Fibroblast of upper back skin (primary cell): ENCODE measurements at places on chromosomes 3 and 15.

DNA sequence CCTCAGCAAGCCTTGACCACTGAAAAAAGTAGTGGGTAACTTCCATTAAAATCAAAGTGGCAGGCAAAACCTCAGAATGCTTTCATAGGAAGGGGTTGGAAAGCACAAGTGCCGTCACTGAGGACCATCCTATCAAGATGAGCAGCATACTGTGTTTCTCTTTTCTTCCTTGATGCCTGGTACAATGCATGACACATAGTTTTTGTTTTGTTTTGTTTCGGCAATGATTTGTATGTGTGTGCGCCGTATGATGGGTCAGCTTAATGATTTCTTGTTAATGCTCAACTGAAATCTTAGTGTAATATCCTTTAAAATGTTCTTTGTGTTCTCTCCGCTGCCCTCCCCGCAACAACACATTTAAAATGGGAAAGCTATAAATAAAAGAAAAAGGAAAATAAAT lies 476.4 kb upstream of the KCNMB2 start:
- DNase-seq: no peak

- DNase-seq: peak; percentile 19
Measured at GRCh38 chr3:36596419-36596818, 167.9 kb downstream of the DCLK3 start.

- DNase-seq: no peak
Measured at GRCh38 chr3:44013967-44014366, 227.7 kb upstream of the TOPAZ1 start.

- peak; percentile 6 for DNase-seq
Measured at GRCh38 chr15:60228101-60228500, 169.7 kb downstream of the ANXA2 start.

GRCh38 chr15:94033014-94033682 lies 198.2 kb upstream of the MCTP2 start:
- no peak for DNase-seq

GRCh38 chr3:146493761-146494160 lies 24.4 kb upstream of the PLSCR2 start:
- DNase-seq: peak; percentile 62

DNA sequence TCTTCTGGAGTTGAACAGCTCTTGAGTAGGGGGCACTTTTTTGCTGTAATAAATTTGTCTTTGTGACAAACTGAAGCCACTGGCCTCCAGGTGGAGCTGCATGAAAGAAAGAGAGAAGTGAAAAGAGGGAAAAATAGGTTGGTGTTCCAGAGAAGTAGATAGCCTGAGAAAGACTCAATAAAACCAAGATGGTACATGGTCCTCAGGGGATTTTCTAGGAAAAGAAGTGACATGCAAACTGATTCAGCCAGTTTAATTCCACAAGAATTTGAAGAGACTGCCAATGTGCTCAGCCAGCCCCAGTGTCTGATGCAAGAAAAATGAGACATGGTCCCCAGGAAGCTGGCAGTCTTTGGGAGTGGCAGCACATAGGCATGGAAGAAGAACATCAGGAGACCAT lies 152.7 kb downstream of the CD47 start:
- DNase-seq: peak; percentile 56

GRCh38 chr3:48926425-48927392 lies 8.1 kb downstream of the ARIH2 start:
- no peak for DNase-seq

GRCh38 chr3:110791995-110792686 lies 279.5 kb upstream of the NECTIN3 start:
- no peak for DNase-seq

- peak; percentile 77 for DNase-seq
Measured at GRCh38 chr15:64232400-64232799, 69.6 kb upstream of the PPIB start.

DNA sequence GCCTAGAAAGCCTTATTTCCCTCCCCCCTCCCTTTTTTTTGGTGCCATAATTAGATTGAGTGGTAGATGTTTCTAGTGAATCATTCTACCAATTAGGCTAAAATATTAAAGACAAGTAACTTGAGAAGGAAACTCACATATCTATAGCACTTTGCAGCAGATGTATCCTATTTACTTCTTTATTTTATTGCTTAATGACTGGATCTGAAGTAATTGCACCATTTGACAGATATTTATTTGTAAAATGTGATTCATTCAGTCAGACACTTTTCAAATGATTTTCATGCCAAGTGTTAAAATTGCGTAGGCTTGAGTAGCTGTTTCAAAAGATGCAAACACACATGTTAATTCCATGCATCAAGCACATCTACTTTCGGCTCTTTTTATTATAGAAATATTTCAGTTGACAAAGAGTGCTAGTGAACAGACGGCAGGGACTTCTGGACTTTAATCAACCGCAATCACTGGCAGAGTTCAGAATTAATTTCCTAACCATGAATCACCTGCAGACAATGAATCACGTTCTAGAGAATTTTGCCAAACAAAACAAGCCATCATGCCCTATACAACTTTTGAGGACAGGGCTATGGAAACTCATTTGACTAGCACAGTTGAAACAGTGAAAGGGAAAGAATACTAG lies 636.8 kb downstream of the MECOM start:
- DNase-seq: peak; percentile 91

GRCh38 chr3:51445544-51446280 lies 54.1 kb downstream of the DCAF1 start:
- DNase-seq: no peak

DNA sequence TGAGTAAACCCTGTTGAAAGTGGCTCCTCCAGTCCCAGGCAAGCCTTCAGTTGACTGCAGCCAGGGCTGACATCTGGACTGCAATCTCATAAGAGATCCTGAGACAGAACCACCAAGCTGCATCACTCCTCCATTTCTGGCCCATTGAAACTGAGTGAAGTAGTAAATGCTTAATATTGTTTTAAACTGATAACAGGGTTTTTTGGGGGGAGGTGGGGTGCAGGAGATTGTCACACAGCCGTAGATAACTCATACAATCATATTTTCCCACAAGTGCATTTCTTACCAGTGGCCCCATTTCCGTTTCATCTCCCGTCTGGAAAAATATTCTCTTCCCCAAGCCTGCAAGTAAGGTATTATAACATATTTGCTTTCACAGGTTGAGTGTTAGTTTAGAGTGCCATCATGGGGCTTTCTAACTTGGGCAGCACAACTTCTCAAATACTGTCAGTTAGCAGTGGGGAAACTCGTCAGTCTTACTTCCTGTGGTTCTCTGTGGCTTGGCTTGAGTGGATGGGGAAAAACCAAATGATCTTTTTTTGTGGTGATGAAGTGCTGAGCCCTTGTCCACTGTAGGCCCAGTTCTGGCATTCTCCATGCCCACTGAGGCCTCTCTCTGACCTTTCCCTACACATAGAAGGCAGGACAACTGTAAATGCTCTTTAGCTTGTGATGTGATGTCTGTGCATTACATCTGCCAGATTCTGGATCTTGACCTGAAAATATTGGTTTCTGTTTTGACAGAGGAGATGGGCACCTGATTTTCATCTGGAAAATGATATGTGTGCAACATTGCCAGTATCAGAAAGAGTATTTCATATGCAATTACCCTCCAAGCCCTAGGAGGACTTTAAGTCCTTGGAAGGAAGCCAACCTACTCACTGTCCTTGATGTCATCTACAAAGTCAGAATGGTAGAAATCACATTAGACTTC lies 90.1 kb upstream of the BHLHE40 start:
- DNase-seq: peak; percentile 13

DNA sequence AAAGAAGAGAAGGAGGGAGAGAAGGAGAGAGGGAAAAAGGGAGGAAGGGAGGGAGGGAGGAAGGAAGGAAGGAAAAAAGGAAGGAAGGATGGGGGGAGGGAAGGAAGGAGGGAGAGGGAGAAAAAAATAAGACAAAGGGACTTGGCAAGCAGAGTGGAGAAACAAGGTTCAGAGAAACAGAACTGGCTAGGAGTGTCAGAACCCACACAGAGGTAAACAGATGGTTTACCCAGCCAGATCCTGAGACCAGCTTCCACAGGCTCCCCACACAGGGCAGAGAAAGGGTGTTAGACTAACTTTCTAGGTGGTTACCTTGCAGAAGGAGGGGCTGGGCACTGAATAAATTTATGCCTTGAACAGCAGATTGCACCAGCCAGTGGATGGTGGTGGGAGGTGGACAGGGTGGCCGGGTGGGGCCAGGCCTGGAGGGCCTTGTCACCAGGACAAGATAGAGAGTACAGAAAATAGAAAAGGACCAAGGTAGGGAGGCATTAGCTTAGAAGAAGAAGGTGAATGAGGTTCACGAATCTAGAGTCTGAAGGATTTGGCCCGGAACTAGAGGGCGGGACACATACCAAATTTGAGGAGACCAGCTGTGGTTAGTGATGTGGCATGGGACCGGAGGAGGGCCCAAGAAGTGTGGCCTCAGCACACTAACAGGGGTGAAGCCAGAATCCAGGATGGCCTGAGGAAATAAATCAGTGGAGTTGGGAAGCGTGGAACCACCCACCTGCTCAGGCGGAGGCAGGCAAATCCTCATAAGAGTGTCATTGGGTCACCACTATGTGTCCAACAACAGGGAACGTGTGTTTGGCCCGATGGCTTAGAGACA lies 1.2 kb upstream of the TM4SF1 start:
- no peak for DNase-seq

- no peak for DNase-seq
Measured at GRCh38 chr3:15428539-15428938, 1.1 kb downstream of the EAF1 start.

GRCh38 chr3:162082516-162082915 lies 585.9 kb downstream of the OTOL1 start:
- DNase-seq: no peak

- no peak for DNase-seq
Measured at GRCh38 chr3:197088370-197088769, 58.8 kb upstream of the MELTF start.

- no peak for DNase-seq
Measured at GRCh38 chr15:84681831-84682230, 23.8 kb upstream of the NMB start.

DNA sequence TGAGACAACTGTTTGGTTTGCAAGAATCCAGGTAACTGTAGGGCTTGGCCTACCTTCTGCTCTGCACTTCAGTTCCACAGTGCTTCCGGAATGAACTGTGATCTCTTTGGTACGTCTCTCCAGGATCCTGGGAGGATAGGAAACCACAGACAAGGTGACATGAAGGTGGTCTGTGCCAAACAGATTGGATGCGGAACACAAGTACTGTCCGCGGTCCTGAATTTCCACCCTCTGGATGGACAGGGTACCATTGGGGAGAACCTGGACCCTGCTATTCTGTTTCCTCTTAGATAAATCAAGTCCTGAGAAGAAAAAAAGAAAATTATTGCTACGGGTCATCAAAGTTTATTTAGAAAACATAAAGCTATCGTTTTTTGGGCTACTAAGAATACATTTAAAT lies 17.3 kb downstream of the IGSF10 start:
- peak; percentile 26 for DNase-seq

- no peak for DNase-seq
Measured at GRCh38 chr3:18738393-18739098, 313.4 kb upstream of the SATB1 start.

GRCh38 chr15:70083418-70083817 lies 14.3 kb downstream of the TLE3 start:
- no peak for DNase-seq

GRCh38 chr3:85589145-85589544 lies 630.4 kb downstream of the CADM2 start:
- peak; percentile 94 for DNase-seq

DNA sequence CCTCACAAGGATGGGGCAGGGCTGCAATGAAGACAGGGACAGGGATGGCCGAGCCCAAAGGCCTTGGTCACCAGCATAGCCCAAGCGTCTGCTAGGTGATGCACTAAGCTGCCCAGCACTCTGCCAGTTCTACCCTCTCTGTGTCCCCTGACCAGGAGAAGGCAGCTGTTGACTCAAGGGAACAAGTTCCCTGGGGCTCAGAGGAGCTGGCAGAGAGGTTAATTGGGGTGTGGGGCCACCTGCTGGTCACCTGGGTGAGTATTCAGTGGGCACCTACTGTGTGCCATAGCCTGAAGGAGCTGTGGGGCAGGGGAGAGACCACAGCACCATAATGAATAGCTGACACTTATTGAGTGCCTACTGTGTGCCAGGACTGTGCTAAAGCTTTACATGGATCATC lies 22.0 kb upstream of the DOCK3 start:
- DNase-seq: no peak

- DNase-seq: no peak
Measured at GRCh38 chr15:42921342-42921731, 759 bp upstream of the TTBK2 start.

GRCh38 chr3:52774066-52774713 lies 3.2 kb upstream of the ITIH1 start:
- no peak for DNase-seq

- peak; percentile 50 for DNase-seq
Measured at GRCh38 chr15:76678766-76679165, 226.4 kb downstream of the SCAPER start.

GRCh38 chr3:106288781-106289180 lies 420.0 kb upstream of the CBLB start:
- DNase-seq: peak; percentile 72

DNA sequence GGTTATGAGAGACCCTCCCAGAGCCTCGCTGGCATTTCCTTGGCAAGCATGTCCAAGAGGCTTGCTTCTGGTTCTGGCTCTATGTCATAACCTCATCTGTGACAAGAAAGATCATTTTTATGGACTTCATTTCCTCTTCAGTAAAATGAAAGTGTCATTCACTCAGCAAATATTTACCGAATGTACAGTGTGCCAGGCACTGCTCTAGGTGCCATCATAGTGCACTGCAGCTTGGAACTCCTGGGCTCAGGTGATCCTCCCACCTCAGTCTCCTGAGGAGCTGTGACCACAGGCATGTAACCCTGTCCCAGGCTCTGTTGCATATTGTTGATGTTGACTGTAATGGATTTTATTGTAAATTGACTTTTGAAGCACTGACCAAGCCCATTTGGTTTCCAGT lies 18.7 kb upstream of the ITPKA start:
- no peak for DNase-seq

GRCh38 chr15:97947465-97948260 lies 12.8 kb upstream of the ARRDC4 start:
- DNase-seq: no peak

GRCh38 chr15:74903676-74904075 lies 3.0 kb downstream of the FAM219B start:
- DNase-seq: no peak

DNA sequence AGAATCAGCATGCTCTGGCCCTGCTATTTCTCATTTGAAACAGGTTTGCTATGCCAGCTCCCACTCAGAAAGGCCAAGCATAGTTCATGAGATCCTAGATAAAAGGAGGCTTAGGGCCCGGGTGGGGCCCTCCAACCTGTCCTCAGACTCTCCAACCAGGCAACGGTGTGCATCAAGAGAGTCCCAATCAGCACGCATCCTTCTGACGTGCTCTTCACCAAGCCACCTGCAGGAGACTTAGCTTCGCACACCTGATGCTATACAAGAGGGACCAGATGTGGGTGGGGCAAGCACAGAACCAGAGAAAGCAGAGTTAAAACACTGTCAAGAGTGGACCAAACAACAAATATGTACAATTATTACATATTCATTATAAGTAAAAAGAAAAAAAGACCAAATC lies 17.3 kb downstream of the STIMATE start:
- no peak for DNase-seq
